Activated CD4-positive, alpha-beta T cell treated with anti-CD3 and anti-CD28 coated beads for 4 hours (primary cell): ENCODE measurements at places on chromosomes 6 and 20.

GRCh38 chr6:24064106-24064505, 61.9 kb upstream of the NRSN1 start:
- DNase-seq = no peak

DNA sequence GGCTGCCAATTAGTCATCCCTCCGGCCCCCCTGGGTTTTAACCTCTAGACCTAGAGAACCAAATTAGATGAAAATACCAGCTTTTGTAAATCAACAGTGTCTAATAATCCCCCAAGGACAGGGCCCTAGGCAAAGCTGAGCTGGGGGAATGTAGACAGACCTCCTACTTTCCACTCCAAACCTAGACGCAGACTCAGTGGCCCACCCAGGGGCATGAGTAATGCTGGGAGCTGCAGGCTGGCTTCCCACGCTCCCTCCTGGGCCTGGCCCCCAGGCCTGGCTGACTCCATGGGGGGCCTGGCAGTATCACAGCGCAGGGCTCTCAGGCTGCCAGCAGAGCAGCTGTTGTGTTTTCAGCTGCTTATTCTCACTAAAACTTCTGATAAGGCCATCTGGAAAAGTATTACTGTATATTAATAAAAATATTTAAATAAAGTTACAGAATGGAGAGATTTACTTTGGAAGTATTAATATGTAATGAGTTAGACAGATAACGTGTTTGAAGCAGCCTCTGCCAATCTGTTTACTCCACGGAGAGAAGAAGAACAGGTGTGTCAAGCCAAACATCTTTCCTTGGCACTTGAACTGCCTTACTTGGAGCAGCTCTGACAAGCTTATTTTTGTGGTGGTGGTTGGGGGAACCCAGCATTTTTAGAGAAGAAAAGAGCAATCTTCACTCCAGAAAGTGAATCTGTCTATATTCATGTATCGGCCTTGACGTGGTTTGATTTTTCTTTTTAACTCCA, 144.0 kb upstream of the AGPAT4 start:
- no peak for DNase-seq

DNA sequence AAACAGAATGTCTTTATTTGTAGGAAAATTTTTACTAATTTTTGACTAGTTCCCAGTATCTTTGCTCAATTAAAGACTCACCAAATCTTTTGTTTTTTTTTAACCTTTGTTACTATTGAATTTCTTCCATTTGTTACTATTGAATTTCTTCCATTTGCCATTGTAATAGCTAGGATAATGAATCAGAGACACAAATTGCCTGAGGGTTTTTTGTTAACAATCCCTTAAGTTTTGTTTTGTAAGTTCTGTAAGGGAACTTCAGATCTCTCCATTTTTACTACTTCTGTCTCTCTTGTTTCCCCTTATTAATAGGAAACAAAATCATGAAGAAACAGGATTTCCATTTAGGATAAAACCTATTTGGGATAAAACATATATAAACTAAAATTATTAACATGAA, 104.3 kb downstream of the MAP3K4 start:
- DNase-seq = no peak

GRCh38 chr20:56799187-56799586, 170.1 kb downstream of the TFAP2C start:
- no peak for DNase-seq

- no peak for DNase-seq
Observed at GRCh38 chr20:61803915-61804751, 261.5 kb downstream of the TAF4 start.

DNA sequence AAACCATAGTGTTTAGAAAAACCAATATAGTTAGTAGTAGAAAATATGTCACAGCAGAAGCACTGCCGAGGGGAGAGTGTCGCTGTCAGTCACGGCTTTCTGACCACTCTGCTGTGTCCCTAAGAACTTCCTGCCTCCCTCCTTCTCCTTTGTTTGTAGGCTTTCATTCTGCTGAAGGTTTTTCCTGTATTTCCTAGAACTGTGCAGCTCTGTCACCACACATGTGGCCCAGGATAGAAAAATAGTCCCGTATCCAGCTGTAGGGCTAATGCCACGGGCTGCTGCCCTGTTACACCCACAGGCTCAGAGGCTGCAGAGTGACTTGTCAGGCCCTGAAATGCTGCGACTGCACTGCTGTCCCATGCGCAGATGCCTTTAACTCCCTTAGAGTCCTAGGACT, 52.6 kb upstream of the SYNJ2 start:
- DNase-seq = no peak

DNA sequence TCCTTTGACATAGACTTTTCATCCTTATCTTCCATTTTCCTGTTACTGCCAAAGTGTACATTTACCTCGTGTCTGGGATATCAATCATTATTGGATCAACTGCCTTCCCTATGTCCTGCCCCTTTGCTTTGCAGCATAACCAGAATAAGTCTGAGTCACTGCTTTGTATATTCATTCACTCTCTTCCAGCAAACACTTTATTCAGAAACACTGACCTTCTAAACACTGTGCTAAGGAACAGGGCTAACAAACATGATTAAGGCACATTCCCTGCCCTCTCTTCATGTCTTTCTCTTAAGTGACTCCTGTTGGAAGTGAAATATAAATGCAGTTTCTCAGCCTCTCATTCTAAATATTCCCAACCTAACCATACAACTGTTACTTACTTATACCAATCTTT, 66.9 kb downstream of the COL19A1 start:
- no peak for DNase-seq

- DNase-seq = no peak
Observed at GRCh38 chr6:161482517-161482858, 208.6 kb upstream of the AGPAT4 start.

DNA sequence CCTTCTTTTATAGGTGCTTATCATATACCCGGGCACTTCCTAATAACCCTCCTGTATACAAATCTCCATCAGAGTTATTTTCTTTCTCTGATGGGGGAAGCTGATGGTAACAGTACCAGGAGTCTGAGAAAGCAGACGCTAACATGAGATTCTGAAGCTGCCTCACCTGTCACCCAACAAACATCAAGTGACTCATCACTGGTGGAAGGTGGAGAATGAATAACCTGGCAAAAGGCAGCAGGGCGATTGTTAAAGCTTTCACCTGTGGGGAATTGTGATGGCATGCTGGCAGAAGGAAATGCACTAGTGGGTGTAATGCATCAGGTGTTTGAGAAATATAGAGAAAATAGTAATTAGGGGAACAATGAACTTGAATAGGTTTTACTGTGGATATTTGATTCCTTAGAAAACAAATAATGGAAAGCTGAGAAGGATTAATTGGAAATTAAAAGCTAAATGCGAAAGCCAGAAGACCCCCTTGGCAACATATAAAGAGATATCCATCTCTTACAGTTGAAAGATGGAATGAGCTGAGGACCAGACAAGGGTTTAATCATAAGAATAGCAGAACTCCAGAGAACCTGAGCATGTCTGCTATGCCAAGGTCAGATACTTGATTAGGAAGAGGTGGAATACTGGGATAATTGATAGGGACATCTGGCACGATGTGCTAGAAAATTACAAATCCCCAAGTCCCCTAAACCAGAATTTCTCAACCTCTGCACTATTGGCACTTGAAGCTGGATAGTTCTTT, 517.1 kb downstream of the PKHD1 start:
- no peak for DNase-seq

GRCh38 chr6:106539936-106540335, 89.4 kb downstream of the RTN4IP1 start:
- no peak for DNase-seq

DNA sequence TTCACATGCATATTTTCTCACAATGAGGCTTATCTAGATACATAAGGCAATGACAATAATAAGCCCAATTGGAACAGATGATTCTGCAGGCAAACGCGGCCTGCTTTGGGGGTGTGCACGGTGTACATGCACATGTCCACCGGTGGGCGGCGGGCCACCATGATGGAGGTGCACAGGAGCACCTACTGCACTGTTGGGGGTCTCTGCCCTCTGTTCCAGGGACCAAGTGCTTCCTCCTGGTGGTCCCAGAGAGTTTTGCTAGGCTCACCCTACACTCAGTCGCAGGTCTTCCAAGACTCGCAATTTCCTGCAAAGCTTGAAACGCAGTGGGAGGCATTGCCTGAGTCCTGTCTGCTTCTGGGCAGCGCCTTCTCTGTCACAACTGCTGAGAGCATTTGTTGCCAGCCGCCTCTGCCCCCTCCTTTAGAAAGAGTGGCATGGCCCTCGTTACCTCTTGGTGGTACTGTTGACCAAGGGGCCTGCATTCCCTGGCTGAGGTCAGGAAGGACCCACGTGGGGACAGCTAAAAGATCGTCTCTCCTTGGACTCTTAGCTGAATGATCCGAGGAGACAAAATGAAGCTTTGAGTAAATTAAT, 135.3 kb downstream of the ERMARD start:
- no peak for DNase-seq
